Stimulated activated CD8-positive, alpha-beta memory T cell treated with anti-CD3 and anti-CD28 coated beads, Interleukin-15, amount 100 ng/mL, for 4 hours (primary cell): ENCODE measurements at places on chromosomes 4 and X.
A peak's percentile ranks its signal among the peaks of the same experiment; 100 is the strongest.

GRCh38 chr4:142353149-142353738, 492.9 kb downstream of the INPP4B start:
- no peak for DNase-seq

GRCh38 chrX:10519761-10520160, 100.6 kb downstream of the MID1 start:
- DNase-seq = no peak

GRCh38 chr4:88737307-88737941, 39.8 kb upstream of the NAP1L5 start:
- no peak for DNase-seq

- no peak for DNase-seq
Observed at GRCh38 chrX:115504167-115504566, 56.8 kb upstream of the PLS3 start.

DNA sequence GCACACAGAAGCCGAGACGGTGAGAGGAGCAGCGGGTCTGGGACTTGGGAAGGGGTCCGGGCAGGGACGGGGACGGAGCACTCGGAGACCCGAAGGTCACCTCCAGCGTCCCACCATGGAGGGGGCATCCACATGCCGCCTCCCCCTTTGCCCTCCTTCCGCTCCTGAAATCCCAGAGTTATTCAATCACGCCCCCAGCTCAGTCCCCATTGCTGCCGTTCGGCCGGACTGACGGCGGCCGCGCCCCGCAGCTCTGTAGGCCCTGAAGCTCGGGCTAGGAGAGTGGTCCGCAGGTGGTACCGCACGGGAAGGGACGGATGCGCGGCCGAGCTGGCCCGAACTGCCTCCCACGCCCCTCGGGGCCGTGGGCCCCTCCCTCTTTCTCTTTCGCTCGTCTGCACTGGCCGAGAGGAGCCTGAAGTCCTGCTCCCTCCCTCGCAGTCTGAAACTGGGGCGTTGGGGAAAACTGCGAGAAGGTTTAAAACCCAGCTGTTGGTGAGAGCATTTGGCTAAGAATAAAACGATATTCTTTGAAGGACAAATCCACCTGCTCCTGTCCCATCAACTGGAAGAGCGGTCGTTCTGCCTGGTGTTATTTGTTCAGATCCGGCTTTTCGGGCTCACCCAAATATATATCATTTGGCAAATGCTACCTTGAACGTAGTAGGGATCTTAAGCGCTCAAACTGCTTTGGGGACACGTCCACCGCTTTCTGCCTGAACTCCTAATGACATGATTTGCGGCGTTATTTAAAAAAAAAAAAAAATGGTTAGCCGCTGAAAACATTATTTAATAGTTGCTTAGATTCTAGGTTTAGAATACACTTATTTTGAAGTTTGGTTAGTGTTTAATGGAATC, 719 bp downstream of the USO1 start:
- DNase-seq = peak; percentile 16
